ENCODE measurements at places on chromosomes 2 and 18.

- DNase-seq, result no peak
These were observed 20.0 kb upstream of the RNF149 start for GRCh38 chr2:101328474-101329007.

DNA sequence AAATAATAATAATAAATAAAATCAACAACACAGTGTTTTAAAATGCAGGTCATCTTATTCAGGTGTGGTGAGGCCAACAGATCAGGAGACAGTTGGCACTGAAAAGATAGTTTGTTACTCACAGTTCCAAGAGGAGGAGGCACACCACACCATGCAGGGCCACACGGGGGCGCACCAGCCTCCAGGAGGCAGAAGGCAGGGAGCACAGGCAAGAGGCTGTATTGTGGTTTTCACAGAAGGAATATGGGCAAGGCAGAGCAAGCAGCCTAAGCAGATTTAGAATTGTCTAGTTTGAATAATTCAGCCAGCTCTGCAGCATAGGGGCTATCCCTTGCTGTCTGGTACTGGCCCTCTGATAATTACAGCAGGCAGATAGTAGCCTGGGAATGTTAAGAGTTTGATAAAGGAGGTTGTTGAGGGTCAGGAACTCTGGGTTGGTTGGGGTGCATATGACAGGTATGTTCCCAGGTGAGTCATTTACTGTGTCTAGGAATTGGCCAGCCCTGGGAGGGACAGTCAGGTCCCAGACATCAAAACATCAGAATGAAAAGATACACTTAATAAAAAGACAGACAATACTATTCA, 31.3 kb downstream of the KIAA2012 start:
- DNase-seq, result no peak

DNA sequence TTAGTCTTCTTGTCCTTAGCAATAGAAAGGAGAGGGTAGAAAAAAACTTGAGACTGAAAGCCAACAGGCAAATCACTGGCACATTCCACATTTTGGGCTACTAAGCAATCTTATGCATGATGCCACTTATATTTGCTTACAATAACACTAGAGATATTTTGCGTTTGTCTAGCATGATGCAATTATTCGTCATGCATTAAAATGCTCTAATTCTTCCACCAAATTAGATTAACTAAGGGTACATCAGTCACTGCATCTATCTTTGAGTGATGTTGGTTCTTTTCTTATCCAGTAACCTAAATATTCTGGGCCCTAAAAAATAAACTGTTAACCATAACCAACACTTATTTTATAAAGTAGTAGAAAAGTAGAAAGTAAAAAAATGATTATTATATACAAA, 1311.7 kb upstream of the CDH2 start:
- DNase-seq, result no peak

DNA sequence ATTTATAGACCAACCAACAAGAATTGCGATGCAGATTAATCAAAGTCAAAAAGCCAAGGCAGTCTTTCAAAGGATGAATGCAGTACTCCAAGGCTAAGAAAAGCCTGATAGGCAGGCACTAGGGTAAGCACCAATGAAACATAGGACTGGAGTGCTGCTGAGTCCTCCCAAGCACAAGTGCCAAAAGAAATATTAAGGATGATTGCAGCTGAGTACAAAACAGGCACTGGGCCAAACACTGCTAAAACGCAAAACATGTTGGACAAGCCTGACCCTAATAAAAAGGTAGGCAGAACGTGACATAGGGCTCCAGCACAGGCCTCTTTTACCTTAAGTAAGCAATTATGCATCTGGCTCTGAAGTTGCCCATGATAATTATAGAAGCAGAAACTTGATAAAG, 160.1 kb upstream of the LRP1B start:
- DNase-seq, result no peak

- no peak for DNase-seq
These were observed 354.6 kb upstream of the RAB12 start for GRCh38 chr18:8254654-8255053.

DNA sequence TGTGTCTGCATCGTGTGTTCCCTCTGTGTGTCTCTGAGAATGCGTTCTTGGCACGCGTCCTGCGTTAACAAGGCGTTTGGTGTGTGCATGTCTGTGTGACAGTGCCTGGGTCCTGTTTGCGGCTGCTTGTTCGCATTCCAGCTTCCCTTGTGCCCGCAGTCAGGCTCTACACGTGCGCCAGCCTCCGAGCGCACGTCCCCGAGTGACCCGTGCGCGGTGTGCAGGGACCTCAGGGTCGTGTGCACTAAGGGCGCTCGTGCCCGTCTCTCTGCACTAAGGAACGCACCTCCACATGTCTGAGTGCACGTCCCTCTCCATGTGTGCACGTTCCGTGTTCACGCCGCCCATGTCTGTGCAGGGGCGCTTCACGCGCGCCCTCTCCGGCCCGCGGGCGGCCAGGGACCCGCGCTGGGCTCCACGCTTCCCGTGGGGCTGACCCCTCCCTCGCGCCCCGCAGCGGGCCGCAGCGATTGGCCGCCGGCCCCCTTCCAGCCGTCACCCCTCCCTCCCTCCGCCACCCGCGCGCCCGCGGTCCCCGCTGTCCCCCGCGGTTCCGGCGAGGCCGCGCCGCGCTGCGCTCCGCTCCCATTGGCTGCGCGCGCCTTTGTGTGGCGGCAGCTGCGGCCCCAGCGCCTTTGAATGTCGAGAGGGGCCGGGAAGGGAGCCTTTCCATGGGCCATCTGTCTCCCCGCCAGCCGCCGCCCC, 229.4 kb downstream of the HAUS1 start:
- DNase-seq, result no peak

DNA sequence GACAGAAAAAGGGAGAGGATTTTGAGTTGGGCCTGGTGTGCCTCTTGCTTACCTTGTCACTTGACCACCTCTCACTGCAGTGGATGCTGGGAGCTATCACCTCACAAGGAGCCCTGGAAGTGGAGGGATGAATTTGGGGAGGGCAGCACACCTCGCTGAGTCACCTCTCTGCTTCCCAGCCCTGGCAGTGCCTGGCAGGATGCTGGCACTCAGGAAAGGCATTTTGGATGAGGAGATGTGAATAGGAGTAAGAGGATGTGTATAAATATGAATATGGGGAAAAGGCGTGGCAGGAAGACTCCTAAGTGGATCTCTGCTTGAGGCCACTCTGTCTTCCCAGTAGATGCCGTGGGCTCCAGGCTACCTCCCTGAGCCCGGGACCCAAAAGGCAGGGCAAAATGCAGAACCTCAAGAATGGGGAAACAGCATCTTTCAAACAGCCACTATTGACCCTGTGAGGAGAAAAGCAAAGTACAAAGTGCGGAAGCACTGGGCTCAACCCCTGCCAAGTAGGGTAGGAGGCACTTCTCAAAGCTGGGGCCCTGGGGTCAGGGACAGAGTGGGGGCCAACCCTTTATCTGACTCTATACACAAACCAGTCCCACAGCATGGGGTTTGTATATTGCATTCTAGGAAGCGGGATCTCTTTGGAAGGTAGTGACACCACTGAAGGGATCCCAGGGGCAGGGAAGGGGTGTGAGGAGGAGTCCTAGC, 164.5 kb upstream of the GLI2 start:
- DNase-seq, result no peak

DNA sequence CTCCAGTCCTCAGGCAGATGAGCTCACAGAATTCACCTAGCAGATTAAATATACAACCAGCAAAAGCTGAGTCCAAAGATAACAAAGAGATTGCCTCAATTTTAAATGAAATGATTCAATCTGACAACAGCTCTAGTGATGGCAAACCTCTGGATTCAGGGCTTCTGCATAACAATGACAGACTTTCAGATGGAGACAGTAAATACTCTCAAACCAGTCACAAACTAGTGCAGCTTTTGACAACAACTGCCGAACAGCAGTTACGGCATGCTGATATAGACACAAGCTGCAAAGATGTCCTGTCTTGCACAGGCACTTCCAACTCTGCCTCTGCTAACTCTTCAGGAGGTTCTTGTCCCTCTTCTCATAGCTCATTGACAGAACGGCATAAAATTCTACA, 86.0 kb downstream of the PTRHD1 start:
- DNase-seq, result no peak

GRCh38 chr18:8989017-8989416, 113.5 kb upstream of the NDUFV2 start:
- DNase-seq, result no peak

DNA sequence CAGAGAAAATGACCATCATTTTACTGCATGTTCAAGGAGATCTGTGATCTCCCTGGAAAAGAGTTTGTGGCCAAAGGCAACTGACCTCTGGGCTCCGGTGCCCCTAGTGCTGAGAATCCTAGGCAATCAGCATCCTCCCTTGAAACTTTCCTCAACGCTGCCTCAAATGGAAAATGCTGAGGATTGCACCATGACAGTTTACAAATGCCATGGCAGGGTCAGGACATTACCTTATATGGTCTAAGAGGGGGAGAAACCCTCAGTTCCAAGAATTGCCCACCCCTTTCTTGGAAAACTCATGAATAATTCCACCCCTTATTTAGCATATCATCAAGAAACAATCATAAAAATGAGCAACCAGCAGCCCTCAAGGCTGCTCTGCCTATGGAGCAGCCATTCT, 48.3 kb downstream of the ALPK2 start:
- no peak for DNase-seq

- no peak for DNase-seq
These were observed 98.0 kb downstream of the TRABD2A start for GRCh38 chr2:84782717-84783442.

GRCh38 chr2:192560326-192560725, 365.6 kb upstream of the TMEFF2 start:
- DNase-seq, result no peak

- no peak for DNase-seq
These were observed 906 bp downstream of the IKZF2 start for GRCh38 chr2:213150315-213151097.

GRCh38 chr2:46377101-46377581, 79.9 kb downstream of the EPAS1 start:
- DNase-seq, result no peak

DNA sequence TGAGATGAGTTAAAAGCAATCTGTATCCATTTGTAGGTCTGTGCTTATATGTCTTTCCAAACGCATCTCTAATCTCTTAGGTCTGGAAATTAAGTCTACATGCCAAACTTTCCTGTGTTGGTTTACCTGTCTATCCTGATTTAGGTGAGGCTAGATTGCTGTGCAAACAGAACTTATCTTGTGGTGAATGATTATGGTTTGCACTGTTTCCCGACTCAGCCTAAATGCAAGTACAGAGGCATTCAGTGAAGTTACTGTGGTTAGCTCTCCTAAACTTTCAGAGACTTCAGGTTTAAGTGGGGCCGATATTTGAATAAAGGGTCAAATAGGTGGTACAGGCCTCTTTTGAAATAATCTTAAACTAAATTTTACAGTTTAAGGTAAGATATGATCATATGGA, 103.5 kb downstream of the ICOS start:
- DNase-seq, result no peak

DNA sequence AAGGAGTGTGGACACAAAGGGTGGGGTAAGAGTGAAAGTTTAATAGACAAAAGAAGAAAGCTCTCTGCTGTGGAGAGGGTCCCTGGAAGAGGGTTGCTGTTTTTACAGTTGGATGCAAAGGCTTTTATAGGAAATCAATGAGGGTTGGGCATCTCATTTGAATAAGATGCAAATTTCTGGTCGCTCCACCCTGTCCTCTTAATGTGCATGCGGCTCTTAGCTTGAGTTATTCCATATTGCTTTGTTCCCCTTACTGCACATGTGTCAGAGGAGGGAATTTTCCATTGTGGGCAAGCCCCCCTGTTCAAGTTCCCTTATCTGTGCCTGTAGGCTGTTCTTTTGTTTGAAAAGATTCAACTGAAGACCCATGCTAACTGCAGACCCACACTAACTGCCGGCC, 326.5 kb downstream of the BCL11A start:
- no peak for DNase-seq

DNA sequence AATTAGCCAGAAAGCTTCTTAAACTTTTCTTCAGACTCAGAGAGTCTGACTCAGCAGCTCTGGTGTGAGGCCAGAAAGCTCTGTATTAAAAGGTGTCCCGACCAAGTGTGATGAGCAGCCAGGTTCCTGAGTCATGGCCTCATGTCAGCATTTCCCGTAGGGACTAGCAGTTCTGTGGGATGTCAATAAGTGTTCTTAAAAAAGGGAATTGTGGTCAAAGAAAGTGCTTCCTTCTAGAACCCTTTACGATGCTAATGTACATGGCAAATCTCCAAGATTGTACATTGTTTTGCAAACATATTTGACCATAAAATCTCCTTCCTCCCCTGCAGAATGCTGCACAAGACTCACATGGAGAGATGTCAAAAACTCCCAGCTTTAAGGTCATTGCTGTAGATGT, 80.1 kb downstream of the PLA2R1 start:
- no peak for DNase-seq

DNA sequence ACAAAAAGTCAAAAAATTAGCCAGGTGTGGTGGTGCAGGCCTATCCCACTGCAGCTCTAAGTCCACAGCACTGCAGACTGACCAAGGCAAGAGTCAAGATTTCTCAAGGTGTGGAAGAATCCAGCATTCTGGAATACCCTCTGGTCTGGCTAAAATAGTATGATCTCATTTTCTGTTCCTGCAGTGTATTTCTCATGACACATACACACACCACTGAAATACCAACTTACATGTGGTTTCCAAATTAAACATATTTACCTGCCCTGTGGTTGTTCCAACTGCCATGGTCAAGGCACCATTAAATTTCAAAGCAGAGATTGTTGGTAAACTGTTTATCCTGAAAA, 30.9 kb downstream of the NOL10 start:
- DNase-seq, result no peak

GRCh38 chr2:54966165-54966832, 84.0 kb downstream of the RTN4 start:
- no peak for DNase-seq

DNA sequence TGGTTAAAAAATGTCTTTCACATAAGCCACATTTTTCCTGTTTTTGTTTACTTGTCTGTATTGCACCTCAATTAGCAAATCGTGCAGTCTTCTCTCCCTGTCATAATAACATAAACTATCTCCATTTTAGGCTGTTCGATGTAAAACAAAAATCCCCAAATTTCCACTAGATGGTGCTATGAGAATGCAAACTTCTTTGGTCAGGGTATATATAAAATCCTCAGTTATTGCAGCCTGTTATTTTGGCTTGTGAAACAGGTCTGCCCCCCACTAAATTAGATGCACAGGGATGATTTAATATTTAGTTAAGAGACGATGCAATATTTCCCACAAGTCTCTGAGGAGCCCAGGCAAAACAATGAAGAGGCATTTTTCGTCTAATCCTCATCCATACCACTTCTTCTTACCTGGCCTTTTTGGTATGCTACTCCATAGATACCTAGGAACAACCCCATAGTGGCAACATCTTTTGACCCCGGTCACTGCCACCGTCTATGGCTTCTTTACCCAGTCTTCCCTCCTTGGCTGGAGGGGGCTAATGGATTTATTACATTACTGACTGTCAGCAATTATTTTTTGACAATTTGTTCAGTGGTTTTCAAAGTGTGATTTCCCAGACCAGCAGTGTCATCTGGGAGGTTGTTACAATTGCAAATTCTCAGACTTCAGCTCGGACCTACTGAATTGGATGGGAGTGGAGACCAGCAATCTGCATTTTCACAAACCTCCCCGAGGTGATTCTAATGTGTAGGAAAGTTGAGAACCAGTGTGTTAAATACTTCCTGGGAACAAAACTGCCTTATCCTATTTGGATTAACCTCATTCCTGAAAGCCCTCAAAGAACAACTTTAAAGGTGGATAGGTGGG, 117.4 kb upstream of the CWC22 start:
- DNase-seq, result peak; percentile 37
